ENCODE measurements at places on chromosomes 1 and 21. TPM values are rescaled to one million over a fixed set of nuclear protein-coding genes. Genes with fewer than 3 reads are reported as not detected.
A peak's percentile ranks its signal among the peaks of the same experiment; 100 is the strongest.

- no peak for DNase-seq
Observed at GRCh38 chr1:207578796-207579435, 66.0 kb upstream of the CR1L start.

NR1I3 gene
- total RNA-seq: not detected

CLDN14 gene
- not detected for total RNA-seq

SPRR2D gene
- total RNA-seq: not detected

- DNase-seq: no peak
Observed at GRCh38 chr21:20800106-20800505, 198.1 kb upstream of the NCAM2 start.

GRCh38 chr1:115437196-115437595 is 99.1 kb upstream of the NGF start:
- no peak for DNase-seq

DNA sequence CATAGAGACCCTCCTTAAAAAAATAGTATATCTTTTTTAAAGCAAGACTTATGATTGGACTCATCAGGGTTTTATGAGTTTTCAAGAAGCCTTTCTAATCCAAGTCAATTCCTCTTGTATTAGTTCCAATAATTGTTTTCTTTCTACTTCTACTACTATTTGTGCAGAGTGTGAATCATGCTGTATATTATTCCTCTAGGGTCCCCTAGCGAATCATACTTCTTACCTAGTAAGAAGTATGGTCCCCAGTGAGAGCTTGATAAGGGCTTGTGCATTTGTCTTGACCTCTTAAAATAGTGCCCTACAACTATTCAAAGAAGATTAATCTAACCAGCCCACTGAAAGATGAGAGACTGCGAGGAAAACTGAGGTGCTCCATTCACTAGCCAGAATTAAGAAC is 715.7 kb upstream of the ZP4 start:
- no peak for DNase-seq

EDARADD gene
- 1.7 TPM for total RNA-seq

AMY1A gene
- total RNA-seq: not detected

DNA sequence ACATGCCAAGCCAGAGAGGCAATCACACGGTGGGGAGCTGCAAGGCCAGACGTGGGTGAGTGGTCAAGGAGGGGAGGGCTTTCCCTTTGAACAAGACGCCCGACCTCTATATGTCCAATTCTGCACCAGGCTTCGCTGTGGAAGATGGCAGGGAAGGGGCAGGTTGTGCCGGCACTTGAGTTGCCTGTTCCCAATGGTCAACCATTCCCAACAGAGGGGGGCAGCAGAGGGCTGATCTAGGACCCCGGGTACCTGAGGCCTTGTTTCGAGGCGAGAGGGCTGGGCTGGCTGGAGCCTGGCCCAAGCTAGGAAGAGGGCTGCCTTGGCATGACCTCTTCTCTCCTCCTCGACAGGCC is 64.9 kb downstream of the TMEM53 start:
- DNase-seq: peak; percentile 85

- DNase-seq: peak; percentile 45
Observed at GRCh38 chr1:3350506-3351261, 103.8 kb upstream of the ARHGEF16 start.

- DNase-seq: no peak
Observed at GRCh38 chr1:86856196-86856595, 57.7 kb downstream of the SELENOF start.

DNA sequence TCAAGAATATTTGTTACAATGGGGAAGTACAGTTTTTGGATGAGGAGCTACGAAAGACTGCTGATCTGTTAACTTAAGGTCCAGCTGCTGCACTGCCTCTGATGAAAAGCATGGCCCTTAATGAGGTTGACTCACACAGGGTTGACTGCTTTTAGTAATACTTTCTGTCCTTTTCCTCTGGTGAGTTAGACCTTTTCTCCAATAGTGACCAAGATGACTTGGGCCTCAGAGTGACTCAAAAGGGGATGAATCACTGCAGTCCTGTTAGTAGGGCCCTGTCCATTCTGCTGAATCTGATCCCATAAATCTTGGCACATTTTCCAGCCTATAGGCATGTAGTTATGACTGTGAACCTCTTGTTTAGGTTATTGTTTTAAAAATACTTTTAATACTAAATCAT is 2.7 kb downstream of the DISP1 start:
- no peak for DNase-seq

DNA sequence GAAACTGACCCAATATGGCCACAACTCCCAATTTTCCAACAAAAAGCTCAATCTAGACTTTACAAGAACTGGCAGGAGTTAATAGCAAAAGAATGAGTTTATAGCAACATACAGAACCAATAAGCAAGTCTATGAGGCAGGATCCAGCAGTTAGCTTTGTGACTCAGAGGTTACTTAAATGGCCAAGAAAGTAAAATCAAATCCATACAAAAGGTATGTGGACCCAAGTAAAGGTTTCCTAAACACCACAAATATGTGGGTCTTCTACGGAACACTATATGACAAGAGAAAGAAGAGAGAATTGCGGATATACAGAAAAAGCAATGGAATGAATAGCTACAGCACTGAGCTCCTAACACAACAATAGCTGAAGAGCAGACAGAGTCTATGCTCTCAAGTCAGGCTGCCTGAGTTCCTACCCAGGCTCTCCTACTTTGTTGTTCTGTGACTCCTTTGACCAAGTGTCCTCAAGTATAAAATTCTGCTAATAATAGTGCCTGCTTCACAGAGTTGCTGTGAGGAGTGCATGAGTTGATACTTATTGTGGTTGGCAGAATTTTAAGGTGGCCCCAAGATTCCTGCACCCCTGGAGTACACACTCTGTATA is 204.3 kb downstream of the SMYD3 start:
- peak; percentile 25 for DNase-seq

DNA sequence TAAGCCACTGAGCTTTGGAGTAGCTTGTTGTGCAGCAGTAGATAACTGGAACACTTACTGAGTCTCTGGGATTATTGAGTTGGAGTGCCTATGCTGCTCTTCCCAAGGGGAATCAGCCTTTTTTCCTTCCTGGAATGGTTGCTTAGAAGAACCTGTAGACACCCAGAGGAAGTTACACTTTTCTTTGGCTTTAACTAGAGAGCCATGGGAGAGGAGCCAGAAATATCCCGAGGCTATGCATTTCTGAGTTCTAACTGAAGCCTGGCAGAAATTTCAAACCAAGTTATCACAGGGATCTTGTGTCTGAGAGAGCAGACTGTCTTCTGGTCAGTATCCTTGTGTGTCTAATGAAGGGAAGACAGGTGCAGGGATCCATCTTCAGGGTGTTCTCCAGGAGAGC is 28.3 kb downstream of the LAMC1 start:
- DNase-seq: no peak

COL8A2 gene
- 0.06 TPM for total RNA-seq

- no peak for DNase-seq
Observed at GRCh38 chr1:87794788-87795614, 466.3 kb downstream of the LMO4 start.

GRCh38 chr1:6440198-6441126 is 15.9 kb downstream of the ESPN start:
- peak; percentile 84 for DNase-seq

PLA2G2D gene
- not detected for total RNA-seq

RXFP4 gene
- not detected for total RNA-seq

AURKAIP1 gene
- 26.4 TPM for total RNA-seq

DNA sequence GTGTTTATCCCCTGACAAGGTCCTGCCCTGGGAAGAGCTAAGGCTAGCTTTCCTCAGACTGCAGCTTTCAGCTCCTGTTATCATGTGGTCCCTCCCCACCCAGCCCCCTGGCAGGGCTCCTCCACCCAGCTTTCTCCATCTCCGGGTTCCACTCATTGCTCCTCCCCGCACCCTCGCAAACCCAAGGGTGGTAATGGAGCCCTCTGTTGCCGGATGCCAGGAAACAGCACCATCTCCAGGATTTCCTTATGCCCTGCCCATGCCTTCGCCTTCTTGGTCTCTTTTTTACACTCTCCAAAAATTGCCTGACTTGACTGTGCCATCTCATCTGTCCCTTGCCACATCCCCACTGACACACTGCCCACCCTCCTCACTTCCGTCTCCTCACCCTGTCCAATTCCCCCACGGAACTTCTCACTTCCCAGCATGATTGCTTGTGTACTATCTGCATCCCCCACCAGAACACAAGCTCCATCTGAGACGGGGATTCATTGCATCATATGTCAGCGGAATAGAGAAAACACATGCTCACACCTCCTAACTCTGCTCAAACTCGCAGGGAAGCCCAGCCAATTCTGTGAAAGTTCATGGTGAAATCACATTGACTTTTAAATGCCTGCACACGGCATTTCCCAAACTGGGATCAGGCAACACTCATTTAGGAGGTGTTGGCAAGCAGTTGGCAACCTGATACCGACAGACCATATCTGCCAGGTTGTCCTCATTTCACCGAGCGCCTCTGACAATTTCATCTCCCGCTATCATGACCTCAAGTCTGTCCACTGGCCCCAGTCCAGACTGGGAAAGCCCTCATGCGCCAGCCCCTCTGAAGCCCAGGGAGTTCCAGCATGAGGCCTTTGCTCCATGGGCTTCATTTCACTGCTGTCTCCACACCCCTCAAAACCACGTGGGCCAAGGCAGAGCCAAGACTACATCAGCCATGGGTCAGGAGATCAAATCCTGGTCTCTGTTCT is 201.1 kb downstream of the MATN1 start:
- DNase-seq: no peak

GRCh38 chr1:117541003-117541402 is 64.8 kb upstream of the TENT5C start:
- no peak for DNase-seq

GRCh38 chr1:29398431-29398830 is 162.1 kb downstream of the PTPRU start:
- DNase-seq: no peak

DNA sequence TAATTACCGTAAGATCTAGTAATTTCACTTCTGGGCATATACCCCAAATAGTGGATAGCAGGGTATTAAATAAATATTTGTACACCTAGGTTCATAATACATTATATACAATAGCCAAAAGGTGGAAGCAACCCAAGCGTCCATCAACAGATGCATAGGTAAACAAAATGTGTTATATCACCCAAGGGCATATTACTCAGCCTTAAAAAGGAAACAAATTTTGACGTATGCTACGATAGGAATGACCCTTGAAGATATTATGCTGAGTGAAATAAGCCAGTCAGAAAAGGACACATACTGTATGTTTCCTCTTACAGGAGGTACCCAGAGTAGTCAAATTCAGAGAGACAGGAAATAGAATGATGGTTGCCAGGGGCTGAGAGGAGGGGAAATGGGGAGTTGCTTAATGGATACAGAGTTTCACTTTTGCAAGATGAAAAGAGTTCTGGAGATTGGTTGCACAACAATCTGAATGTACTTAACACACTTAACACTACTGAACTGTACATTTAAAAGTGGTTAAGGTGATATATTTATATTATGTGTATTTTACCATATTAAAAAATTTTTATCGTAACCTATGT is 36.6 kb upstream of the KCTD3 start:
- no peak for DNase-seq

TFF2 gene
- total RNA-seq: not detected

DNA sequence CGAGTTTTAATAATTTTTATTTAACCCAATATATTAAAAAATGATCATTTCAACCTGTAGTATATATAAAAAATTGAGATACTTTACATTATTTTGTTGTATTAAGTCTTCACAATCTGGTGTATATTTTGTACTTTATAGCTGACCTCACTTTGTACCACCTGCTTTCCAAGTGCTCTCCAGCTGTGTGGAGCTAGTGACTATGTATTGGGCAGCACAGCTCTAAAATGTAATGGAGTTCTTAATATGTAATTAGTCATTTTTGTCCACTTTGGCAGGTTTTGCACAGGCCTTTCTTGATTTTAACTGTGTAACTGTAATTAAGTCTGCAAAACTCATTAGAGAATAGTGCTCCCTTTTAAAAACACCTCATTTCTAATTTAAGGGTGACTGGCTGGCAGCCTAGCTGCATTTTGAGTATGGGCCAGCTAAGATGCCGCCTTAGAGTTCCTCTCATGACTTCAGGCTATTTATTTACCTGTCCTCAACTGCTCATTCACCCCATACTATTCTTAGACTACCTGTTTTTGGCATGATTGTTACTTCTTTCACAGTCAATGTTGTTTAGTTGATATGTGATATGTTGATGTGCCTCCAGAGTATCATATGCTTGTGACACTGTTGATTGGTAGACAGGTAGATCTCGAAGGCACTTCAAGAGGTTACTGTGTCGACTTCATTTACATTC is 43.2 kb downstream of the ZYG11B start:
- no peak for DNase-seq

- no peak for DNase-seq
Observed at GRCh38 chr1:90175490-90176167, 180.7 kb downstream of the ZNF326 start.

DNA sequence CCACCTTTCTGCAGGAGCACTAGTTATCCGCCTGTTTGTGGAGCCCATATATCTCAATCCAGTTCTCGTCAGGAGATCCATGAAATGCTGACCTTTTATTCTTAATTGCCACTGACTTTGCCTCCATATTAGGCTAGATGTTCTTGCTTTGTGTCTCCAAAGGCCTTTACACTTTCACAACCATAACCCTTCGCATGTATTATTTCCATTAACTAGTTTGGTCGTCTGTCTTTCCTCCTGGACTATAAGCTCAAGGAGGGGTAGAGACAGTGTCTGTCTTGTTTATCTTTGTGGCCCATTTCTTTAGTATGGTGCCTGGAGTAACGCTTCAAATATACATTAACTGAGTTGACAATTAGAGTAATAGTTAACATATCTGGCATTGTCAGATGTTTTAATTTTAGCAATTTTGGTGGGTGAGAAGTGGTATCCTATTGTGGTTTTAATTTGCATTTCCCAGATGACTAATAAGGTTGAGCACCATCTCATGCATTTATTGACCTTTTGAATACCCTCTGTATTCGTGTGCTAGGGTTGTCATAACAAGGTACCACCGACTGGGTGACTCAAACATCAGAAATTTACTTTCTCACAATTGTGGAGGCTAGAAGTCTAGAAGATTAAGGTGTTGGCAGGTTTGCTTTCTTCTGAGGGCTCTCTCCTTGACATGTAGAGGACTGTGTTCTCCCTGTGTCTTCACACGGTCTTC is 21.7 kb upstream of the IL12RB2 start:
- DNase-seq: no peak

DNA sequence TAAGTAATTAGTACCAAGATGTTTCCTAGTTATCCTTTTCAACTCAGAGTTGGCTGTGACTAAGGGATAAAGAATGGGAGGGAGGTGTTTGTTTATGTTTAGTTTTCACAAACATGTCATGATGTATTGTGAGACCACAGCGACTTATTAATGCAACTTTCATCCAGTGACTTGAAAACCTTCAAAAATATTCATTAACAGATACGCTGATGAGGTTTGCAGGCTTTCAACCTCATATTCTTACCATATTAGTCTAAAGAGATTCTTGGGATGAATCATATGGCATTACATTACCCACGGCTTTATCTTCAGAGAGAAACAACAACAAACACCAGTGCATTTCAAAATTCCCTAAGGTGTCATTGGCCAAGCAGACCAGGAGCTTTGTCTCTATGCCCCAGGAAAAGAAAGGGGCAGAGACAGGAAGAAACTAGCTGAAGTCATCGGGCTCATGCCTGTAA is 36.4 kb downstream of the PALMD start:
- no peak for DNase-seq

MAP10 gene
- total RNA-seq: 3.3 TPM

RGL1 gene
- total RNA-seq: 13.5 TPM

WNT4 gene
- not detected for total RNA-seq
